Kidney tubule cell (primary cell): ENCODE measurements at places on chromosomes 1 and 21.

GRCh38 chr1:181099152-181100014, 10.9 kb downstream of the IER5 start:
- no peak for DNase-seq

DNA sequence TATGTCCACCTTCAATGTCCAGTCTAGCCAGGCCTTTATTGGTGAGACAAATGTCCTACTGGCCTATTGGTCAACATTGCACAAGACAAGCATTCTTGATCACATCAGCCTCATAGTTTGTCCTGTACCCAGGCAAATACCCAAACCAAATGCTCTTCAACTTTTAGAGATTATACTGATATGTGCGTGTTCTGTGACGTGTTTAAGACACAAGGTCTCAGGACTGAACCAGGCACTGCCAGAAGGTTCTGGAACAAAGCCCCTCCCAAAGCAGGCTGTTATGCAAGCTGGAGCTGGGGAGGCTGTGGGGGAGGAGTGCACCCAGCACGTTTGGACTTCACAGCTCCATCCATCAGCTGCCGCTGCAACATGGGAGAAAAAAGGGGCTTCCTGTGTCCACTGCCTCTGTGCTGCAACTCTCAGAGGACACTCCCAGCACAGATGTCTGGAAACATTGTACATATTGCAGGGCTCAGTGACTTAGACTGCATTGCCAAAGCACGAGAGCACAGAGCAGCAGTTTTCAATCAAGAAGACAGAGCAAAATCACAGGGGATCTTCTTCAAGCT, 45.9 kb downstream of the NID1 start:
- no peak for DNase-seq

DNA sequence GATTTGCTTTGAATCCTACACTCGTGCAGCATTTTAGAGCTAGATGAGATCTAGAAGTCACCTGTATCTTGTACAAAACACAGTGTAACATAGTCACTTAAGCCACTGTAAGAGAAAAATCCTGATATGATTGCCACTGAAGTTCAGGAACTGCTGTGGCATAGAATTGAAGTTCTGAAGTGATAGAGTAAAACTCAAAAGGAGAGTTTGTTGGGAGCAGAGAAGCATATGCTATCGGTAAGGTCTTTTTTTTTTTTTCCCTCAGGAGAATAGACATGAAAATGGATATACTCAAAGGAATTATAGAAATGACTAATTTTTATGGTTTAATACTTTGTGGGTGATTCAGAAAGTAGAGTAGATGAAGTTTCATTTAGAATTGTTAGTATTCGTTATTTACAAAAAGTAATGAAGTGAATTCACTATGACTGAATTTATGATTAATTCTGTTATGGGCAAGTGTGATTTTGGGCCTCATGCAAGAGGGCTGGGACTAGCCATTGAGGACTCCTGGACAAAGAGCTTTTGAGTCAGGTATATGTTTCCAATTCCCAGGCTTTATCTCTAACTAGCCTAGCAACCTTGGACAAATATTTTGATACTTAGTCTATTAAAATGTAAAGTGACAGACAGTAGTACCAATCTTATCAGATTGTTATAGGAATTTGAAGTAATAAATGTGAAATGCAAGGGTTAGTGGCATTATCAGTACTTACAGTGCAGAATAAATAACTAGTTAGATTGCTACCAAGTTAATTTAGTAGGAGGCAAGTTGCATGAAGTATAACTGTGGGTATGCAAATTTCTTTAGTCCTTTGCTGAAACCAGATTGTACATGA, 3.1 kb downstream of the KCTD3 start:
- peak; percentile 10 for DNase-seq

- no peak for DNase-seq
Observed at GRCh38 chr1:61992257-61992656, 202.4 kb upstream of the L1TD1 start.

GRCh38 chr21:44018813-44019567, 6.9 kb downstream of the TRAPPC10 start:
- DNase-seq, result no peak

GRCh38 chr1:9606948-9607347, 18.2 kb downstream of the TMEM201 start:
- DNase-seq, result no peak

- peak; percentile 10 for DNase-seq
Observed at GRCh38 chr1:14440731-14441130, 157.8 kb upstream of the KAZN start.
